ELR (cell line): ENCODE measurements at places on chromosomes 2 and 18.

DNA sequence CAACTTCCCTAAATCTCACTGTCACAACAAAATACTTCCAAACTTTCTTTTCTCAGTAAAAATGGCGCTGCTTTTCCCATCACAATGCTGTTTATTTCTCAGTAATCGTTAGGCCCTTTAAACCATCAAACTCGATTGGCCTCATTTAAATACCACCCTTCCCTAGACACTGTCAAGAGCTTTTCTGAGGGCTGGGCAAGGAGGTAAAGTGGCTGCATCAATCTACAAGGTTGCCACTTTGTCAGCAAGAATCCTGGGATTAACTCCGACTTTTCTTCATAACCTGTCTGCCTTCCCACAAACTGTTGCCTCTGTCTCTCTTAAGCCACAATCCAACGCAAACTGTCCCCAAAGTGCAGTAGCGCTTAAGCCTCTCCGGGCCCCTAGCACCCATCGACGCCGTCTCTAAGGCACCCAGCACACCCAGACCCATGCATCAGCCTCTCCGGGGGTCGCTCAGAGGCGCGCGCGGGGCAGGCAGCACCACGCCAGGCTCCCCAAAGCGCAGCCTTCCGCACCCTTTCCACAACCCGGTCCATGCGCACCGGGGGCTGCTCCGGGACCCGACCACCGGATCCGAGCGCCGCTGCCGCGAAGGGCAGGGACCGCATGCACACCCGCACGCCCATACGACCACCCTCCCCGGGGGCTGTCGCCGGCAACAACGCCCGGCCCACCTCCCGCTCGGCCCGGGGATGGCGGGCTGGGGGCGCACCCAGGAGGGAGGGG is 683 bp downstream of the MBOAT2 start:
- DNase-seq: peak; percentile 36

DNA sequence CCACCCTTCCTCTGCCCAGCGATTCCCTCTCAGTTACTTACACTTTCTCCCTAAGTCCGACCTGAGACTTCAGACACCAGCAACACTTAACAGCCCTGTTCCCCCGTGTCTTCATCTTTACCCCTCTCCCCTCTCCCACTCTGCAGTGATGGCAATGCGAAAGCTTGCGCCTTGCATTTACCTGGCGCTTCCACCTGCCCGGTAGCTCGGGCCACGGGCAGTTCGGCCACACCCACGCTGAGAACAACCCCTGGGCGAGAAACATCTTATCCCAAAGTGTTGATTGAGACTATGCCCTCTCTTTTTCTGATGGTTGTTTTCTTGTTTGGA is 558 bp downstream of the DNAJC10 start:
- no peak for DNase-seq

- DNase-seq: no peak
Measured at GRCh38 chr2:110847651-110848050, 115.3 kb downstream of the ACOXL start.

GRCh38 chr2:238370094-238370822 is 49.9 kb downstream of the TRAF3IP1 start:
- no peak for DNase-seq

- DNase-seq: peak; percentile 72
Measured at GRCh38 chr2:17518212-17519154, at the start of gene RAD51AP2. Gene RAD51AP2, minus strand, starts transcription at chr2:17518440. Its CDS starts 25 bp downstream, at chr2:17518415.

DNA sequence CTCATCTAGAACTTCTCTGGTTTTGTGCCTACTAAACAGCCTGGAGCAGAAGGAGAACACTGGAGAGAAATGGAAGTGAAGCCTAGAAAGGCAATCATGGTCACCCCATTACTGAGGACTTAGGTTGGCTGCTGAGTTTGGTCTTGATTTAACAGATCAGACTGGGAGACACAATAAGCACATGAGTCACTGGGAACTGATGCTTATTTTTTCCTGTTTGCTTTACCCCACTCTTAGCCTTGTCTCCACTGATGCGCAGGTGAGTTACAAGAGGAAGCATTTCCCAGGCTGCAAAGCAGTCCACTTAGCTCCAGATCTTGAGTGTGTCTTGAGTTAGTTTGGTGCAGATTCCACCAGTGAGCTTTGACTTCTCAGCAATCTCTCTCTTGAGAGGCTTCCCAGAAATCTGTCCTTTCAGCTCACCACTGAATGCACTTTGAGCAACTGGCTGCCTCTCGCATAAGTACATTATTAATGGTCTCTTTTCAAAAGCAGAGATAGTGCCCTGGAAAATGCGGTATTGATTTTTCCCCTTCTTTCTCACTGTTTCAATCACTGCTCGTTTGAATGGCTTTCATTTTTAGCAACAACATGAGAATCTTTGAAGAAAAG is 390.2 kb upstream of the SETBP1 start:
- DNase-seq: no peak
